Cortex of kidney (tissue), 1 donor: ENCODE measurements at places on chromosomes 6 and 20.

DNA sequence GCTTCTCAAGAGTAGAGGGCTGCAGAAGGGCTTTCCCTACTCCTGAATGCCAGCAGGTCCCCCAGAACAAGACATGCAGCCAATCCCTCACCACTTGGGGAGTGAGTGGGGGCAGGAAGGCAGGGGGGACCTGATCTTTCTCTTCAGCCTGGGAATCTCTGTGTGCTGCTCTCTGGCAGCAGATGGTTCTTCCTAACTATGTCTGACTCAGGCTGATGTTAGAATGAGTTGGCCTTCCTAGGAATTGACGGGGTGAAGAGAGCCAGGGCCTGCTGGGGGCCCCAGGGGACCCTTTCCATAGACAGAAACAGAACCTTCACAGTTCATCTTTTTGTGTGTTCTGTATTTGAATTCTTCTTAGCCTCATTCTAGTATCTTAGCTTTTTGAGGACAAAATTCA is 29.0 kb upstream of the TCP11 start:
- DNase-seq, result no peak

DNA sequence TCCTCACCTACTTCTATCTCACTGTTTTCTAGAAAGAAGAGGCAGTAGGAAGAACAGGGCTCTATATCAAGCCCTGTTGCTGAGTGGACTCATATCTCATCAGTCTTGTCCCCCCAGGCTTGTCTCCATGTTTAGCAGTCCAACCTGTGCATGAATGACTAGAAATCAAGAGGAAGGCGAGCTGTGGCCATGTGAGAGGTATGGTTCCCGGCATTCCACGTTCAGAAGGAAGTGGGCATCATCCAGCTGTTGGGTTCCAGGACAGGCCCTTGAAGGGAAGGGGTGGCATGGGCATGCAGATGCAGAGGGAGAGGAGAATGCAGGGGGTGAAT is 176.6 kb downstream of the MRPL14 start:
- DNase-seq, result no peak

DNA sequence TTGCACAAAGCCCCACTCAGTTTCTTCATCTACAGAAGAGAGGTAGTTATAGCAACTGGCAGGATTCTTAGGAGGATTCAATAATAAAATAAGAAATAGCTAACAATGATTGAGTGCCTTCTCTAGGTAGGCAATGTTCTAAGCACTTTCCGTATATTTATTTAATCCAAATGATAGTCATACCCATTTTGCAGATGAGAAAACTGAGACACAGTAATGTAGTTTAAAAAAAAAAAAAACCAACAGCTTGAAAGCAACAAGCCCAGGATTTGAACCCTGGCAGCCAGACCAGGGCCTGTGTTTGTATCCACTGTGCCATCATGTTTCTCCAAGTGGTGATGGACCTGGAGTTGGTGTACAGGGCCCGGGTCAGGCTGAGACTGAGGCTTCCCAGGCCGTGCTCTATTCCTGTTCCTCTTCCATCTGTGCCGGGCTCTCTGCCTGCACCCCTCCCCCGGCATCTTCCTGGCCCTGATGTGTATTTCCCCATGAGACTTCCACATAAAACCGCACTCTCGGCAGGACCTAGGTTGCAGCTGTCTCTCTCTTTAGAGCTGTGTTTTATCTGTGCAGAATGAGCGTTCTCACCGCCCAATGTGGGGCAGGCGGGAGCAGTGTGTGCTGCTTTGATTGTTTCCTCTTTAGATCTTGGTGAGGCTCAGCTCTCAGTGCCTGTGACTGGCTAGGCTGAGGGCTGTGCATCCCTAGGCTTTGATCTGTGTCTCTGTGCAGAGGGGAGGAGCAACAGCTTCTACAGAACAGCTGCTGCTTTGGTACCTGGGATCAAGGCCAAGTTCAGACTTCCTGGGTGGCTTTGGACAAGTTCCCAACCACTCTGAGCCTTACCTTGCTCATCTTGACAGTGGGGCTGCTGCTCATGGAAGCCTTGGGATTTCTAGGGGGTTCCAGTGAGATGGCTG is 49.5 kb downstream of the TOX2 start:
- DNase-seq, result no peak

DNA sequence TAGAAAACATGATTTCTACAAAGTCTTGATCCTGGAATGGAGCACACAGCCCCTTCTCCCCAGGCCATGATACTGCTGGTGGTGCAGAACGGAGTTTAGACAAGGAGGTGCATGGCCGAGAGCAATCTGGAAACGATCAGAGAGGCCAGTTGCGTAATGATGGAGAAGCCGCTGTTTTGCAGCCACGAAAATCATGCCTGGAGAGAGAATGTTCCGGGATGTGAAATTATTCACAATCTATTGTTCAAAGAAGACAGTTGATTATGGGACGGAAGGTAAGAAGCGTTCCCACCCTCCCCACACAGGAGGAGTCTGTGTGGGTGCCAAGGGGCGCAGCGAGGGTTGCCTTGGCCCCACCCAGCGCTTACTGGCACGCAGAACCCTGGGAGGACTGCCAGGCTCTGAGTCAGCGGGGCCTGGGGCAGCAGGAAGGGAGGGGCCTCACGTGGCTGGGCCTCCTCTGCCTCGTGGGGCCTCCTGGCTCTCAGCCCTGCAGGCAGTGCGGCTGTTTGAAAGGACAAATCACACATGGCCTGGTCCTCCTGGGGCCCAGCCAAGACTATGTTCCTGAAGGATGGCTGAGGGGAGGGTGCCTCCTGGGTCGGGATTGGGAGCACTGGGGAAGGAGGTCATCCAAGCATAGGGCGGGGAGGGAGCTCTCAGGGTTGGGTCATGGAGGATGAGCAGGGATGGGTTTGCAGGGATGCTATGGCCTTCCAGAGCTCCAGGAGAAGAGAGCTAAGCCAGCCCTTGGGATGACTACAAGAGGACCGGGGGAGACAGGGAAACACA is 8.7 kb upstream of the AP5S1 start:
- peak; percentile 57 for DNase-seq

- no peak for DNase-seq
Observed at GRCh38 chr6:64334636-64335035, 699.0 kb downstream of the PHF3 start.

GRCh38 chr20:58407966-58408557 is 19.0 kb downstream of the VAPB start:
- no peak for DNase-seq

DNA sequence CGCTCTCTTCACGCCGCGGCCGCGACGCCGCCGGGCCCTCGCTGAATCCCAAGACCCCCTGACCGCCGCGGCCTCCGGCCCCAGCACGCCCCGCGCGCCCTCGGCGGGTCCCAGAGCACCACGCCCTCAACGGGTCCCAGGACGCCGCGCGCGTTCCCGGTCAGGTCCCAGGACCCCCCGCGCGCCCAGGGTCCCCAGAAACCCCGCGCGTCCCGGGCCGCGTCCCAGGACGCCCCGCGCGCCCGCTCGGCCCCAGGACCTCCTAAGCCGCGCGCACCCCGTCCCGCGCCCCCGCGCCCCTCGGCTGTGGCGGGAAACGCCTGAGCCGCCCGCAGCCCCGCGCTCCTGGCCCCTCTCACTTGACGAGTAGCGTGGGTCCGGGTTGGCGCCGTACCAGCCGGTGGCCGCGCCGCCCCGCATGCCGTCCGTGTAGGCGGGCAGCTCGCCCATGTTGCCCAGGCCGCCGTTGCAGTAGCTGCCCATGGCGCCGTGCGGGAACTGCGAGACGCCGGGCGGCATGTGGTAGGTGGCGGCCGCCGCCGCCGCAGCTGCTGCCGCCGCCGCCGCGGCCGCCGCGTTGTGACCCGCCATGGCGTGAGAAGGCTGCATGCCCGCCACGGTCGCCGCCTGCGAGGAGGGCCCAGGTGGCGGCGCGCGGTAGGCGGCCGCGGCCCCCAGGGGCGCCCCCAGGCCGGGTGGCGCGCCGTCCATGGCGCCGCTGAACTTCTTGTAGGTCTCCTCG is 556 bp downstream of the NKX2-4 start:
- no peak for DNase-seq

GRCh38 chr6:91490671-91491301 is 903.9 kb upstream of the MAP3K7 start:
- DNase-seq, result no peak

- no peak for DNase-seq
Observed at GRCh38 chr6:33983109-33983716, 162.7 kb downstream of the GRM4 start.

- no peak for DNase-seq
Observed at GRCh38 chr20:36988494-36988966, 37.0 kb upstream of the SAMHD1 start.

GRCh38 chr6:138107078-138107751 is at the start of gene PERP:
TSS of gene PERP (minus strand) at chr6:138107419. CDS start at chr6:138107340, 79 bp downstream.
- DNase-seq, result peak; percentile 12

- no peak for DNase-seq
Observed at GRCh38 chr20:36792422-36792821, 18.9 kb upstream of the DSN1 start.

DNA sequence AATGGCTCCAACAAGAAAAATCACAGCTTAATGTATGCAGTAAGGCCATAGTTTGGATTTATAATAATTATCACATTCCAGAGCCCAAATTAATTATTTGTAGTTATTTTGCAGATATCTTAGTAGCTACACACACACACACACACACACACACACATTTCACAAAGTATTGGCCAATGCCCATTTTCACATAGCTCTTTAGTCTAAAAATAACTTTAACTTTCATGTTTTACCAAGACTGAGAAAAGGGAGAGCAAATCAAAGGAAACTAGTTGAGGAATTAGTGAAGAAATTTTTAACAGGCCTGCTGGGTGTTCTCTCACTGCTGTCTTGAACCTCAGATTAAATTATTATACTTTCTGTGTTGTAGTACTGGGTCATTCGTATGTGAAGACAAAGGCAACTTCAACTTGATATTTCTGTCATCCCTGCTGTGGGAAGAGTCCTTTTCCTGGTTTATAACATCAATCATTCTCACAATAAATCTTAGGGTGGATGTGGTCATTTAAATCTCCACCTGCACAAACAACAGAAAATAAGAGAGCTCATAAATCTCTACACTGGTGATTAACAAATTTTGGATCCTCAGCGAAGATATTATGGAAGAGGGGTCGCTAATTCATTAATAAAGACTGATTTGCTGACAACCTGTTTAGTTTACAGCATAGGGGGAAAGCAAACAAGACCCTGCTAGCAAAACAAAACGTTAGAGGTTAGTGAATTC is 1.6 kb upstream of the TCF21 start:
- no peak for DNase-seq

DNA sequence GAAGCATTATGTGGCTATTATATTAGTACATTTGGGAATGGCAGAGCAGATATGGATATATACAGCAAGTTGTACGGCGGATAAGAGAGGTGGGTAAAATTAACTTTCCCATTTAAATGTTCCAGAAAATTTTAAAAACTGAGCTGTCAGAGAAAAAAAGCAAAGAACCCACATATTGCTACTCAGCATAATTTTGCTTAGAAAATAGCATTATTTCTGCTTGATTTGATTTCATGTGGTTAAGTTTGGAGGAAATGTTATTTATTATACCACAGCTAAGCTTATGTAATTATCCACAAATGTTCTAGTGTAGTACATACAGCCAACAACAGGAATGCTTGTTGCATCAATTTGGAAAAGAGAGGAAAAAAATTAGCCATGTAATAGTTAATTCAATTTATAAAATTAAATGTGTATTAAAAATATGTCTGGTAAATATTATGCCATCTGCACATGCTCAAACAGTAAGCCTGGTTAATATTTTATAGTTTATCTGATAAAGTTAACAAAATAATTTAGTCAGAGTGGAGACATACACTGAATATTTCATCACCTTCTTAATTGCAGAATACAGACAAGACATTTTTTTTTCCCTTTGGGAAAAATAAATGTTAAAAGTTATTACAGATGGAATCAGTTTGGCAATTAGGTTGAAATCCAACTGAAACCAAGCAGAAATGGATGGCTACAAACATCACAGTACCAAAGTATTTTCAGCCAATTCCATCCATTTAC is 172.1 kb upstream of the ID4 start:
- no peak for DNase-seq

GRCh38 chr6:147234685-147235084 is 30.5 kb downstream of the STXBP5 start:
- no peak for DNase-seq

GRCh38 chr20:20665606-20666332 is 46.7 kb downstream of the RALGAPA2 start:
- DNase-seq, result no peak

DNA sequence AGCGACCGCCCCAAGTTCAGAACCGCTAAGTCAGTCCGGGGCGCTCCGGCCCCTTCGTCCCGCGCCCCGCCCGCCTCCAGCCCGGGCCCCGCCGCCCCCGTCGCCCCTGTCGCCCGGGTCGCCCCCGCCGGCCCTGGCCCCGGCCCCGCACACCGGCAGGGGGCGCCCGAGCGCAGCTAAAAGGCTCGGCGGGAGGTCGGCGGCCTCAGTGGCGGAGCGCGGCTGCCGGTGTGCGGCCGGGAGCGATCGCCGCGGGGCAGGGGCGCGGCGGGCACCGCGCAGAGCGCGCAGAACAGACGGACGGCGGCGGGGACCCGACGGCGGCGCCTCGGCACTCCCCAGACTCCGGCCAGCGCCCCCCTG is at the start of gene FNDC1:
Gene FNDC1 (plus strand): TSS at position 208 of the 363 bp plus-strand sequence. CDS start 197 bp downstream, outside the sequence.
- no peak for DNase-seq
